ENCODE measurements at places on chromosomes 1 and 21. TPM values are rescaled to one million over a fixed set of nuclear protein-coding genes. Genes with fewer than 3 reads are reported as not detected.

DNA sequence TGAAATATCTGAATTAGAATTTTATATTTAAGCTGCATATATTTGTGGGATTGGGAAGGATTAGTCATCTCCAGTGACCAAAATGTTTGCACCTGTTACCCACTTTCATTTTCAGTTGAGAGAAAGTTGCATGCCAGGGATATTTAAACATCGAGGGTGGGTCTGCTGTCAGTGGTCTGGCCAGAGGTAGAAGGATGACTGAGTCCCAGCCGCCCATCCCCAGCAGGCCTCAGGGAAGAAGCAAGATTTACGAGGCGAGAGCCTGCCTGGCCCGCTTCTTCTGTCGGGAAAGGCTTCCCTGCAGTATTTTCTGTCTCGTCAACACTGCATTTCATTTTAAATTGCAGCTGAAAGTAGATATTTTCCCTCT lies 1.4 kb upstream of the MAN1C1 start:
- DNase-seq = peak; percentile 9

DNA sequence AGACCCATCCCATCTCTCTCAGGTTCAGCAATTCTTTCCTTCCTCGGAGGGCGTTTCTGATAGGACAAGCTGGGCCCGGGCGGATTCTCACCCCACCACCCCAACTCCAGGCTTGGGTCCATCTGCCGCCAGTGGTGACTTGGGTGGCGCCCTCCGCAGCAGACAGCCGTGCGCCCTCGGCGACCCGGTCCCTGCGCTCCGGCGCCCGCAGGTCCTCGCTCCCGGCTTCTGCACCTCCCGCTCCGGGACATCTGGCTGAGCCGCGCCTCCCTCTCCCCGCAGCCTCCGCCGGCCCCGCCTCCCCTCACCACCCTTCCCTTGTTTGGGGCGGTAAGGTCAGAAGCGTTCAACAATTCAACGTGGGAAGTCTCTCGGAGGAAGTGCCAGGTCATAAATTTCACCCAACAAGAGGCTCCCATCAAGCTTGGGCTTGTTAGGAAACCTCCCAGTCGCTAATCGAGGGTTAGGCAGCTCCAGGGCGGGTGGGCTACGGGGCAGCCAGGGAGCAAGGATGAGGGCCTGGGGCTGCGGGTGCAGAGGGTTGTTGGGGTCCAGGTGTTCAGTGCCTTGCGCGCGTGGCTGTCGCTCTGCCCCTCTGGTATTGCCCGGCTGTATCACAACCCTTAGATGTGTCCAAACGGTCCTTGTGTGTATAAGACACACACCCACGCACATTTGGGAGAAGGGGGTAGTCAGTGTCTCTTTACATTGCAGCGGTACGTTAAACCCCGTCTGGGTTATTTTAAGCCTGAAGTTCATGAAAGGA lies 39.8 kb downstream of the OLIG1 start:
- DNase-seq = no peak

- peak; percentile 48 for DNase-seq
These were observed at the start of gene RPS6KA1 for GRCh38 chr1:26529655-26530409. RPS6KA1 (plus strand) TSS chr1:26529761; CDS start chr1:26529921, 160 bp downstream.

DNA sequence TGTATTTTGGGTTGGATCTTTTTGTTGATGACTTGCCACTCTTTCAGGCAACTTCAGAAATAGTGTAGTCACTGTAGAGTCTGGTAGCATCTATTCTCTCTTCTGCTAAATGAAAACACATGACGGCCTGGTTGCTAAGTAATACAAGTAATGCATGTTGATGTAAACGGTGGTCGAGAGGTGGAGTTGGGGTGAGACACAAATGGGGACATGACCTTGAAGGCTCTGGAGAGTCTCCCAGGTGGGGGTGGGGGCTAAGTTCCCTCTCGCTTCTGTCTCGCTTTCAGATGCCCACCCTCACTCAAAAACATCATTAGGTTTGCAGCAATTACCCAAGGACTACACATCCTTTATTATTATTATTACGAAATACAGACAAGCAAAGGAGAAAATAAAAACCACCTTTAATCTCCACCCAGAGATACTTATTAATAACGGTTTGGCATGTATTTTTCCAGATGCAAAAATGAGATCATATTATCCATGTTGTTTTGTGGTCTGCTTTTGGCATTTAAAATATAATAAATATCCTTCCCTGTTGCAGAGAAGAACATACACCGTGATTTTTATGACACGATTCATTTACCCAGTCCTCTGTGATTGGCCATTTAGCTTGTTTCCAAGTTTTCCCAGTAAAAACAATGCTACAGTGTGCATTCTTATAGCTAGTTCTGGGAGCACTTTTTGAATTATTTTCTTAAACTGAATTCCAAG lies 138.1 kb downstream of the MIS18A start:
- no peak for DNase-seq

GRCh38 chr1:229164348-229164747 lies 106.6 kb upstream of the RAB4A start:
- no peak for DNase-seq

DNA sequence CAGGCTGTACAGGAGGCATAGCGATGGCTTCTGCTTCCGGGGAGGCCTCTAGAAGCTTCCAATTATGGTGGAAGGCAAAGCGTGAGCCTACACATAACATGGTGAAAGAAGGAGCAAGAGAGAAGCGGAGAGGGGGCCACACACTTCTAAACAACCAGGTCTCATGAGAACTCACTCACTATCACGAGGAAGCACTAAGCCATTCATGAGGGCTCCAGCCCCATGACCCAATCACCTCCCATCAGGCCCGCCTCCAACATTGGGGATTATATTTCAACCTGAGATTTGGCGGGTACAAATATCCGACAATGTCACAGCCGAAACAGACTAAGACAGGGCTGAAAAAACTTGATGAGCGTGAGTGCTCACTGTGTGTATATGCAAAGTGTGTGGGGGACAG lies 89.3 kb upstream of the CNIH3 start:
- no peak for DNase-seq

The EXTL2 gene
- 16.4 TPM for total RNA-seq

The BARHL2 gene
- not detected for total RNA-seq

The FAM20B gene
- 31.1 TPM for total RNA-seq

The SDHB gene
- 69.3 TPM for total RNA-seq
